ENCODE measurements at places on chromosomes 3 and 15.

GRCh38 chr15:80585544-80586018 lies 109.5 kb upstream of the ABHD17C start:
- no peak for DNase-seq

DNA sequence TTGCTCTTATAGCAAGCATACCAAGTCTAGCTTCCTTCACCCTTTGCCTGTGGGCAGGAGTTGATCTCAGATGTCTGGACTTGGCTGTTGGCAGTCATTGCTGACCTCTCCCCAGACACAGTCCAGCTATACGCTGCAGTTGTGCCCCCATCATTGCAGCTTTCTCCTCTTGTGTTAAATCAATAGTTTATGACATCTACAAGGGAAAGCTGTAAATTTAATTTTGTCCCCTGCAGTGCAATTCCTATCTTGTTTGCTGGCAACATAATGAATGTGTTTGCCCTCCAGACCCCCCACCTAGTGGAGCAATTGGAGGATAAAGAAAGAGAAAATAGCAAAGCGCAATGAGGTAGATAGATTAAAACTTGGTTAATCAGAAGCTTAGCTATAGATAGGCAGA lies 280.2 kb downstream of the LSAMP start:
- no peak for DNase-seq

- no peak for DNase-seq
Observed at GRCh38 chr3:113165841-113166240, 45.5 kb upstream of the BOC start.

DNA sequence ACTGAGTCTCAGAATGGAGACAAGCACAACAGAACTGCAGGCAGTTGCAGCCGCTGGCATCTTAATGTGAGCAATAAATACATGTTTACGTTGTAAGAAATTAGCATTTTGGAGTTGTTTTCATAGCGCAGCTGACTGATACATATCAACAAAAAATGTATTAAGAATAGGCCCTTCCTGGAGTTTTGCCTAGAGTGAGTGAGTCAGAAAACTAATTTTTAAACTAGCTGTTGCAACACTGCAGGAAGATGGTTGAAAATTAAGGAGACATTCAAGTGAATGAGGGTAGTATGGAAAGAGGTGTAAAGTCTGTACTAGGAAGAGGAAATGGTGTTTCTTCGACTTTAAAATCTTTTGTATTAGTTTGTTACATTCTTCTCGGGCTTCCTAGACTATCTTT lies 39.6 kb upstream of the TIMP4 start:
- no peak for DNase-seq

DNA sequence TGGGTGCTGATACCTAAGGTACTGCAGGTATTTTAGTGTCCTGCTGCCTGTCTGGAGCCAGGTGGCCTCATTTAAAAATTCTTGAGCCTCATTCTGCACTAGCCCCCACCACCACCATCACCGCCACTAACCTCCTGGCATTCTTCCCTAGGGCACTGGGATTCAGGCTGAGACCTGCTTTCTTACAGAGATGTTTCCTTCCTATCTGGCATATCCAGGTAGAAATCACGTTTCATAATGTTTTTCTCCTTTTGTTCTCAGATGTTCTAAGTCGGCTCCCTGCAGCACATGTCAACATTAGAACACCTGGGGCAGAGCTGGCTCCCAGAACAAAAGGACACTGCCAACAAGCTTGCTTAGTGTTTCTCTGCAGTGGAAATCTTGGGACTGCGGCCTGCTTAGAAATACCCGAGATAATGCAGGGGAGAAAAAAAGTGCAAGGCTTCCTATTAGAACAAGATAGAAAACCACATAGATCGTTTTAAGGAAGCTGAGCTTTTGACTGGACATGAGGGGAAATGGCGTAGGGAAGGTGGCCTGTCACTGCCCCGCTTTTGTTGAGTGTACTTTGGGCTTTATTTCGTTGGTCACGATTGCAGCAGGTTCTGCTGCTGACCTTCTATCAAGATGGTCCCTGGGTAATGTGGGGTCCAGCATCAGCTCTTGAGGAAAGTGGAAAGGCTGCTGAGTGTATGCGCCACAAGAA lies 59.6 kb upstream of the PPARG start:
- DNase-seq: no peak

GRCh38 chr3:134707908-134708597 lies 57.2 kb upstream of the KY start:
- no peak for DNase-seq

GRCh38 chr15:51244423-51244869 lies 94.0 kb downstream of the CYP19A1 start:
- no peak for DNase-seq
